ENCODE measurements at places on chromosomes 1 and 21.

GRCh38 chr1:101587741-101588140 is 350.9 kb downstream of the S1PR1 start:
- DNase-seq: no peak

GRCh38 chr1:248631354-248632008 is 3.4 kb downstream of the OR2T11 start:
- DNase-seq: no peak

- DNase-seq: peak; percentile 19
Observed at GRCh38 chr1:246597340-246597739, 31.1 kb downstream of the CNST start.

DNA sequence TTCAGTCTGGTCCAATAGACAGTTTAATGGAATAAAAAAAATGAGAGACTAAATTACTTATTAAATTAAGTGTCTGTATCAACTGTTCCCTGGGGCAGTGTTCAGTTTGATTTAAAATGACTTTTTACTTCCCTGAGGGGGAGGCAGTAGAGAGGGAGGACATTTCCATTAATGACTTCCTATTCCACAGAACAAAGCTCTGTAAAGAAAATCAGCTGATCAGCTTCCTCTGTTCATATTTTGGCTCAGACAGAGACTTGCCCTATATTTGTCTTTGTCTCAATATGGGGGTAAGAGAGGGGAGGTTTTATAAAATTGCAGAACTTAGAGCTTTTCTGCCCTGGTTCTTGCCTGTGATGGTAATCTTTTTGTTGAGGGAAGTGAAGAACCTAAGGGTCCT is 8.4 kb downstream of the CFAP126 start:
- DNase-seq: no peak

- no peak for DNase-seq
Observed at GRCh38 chr1:77076759-77077158, 142.5 kb downstream of the PIGK start.

All from thoracic aorta (tissue), 2 donors.